Omental fat pad (tissue), 4 donors: ENCODE measurements at places on chromosomes 11 and 22. TPM values are rescaled to one million over a fixed set of nuclear protein-coding genes. Genes with fewer than 3 reads are reported as not detected.

Gene KLHDC7B
- 0.48 TPM for total RNA-seq

Gene CEP126
- total RNA-seq: 9.5 TPM

Gene RGL4
- 6.9 TPM for total RNA-seq

Gene POTEH
- total RNA-seq: not detected

Gene KRTAP5-7
- not detected for total RNA-seq

Gene RFPL1
- not detected for total RNA-seq

Gene STK33
- 3.2 TPM for total RNA-seq

Gene PATE2
- total RNA-seq: not detected

Gene GSTT2B
- 3.3 TPM for total RNA-seq

Gene TMEM121B
- total RNA-seq: 0.46 TPM

Gene DDIAS
- total RNA-seq: 0.13 TPM

Gene TNNI2
- 2.4 TPM for total RNA-seq

Gene PRR14L
- 31.0 TPM for total RNA-seq

Gene FOSL1
- 2.8 TPM for total RNA-seq

Gene RIMBP3C
- total RNA-seq: 0.31 TPM

Gene MRGPRX4
- total RNA-seq: not detected

Gene ESAM
- total RNA-seq: 70.0 TPM

Gene F2
- total RNA-seq: not detected

Gene OR9I1
- not detected for total RNA-seq
